Upper lobe of left lung (tissue), 6 donors: ENCODE measurements at places on chromosomes 3 and 15. TPM values are rescaled to one million over a fixed set of nuclear protein-coding genes. Genes with fewer than 3 reads are reported as not detected.
A peak's percentile ranks its signal among the peaks of the same experiment; 100 is the strongest.

DNA sequence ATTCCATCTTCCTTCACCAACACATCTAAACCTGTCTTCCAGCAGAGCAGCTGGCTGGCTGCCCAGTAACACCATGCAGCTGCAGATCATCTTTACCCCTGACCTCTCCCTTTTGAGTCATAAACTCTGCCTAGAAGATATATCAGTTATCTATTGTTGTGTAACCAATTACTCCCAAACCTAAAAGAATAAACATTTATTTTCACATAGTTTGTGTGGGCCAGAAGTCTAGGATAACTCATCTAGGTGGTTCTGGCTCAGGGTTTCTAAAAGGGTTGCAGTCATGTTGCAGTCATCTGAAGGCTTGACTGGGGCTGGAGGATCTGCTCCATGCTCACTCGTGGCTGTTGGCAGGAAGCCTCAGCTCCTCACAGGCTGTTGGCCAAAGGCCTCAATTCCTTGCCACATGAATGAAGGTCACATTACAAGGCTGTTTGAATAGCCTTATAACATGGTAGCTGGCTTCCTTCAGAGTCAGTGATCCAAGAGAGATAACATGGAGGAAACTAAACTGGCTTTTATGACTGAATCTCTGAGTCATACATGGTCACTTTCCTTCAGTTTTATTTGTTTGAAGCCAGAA lies 92.8 kb downstream of the GOLIM4 start:
- no peak for DNase-seq
- no peak overlapping the region for H3K4me3 ChIP-seq
- no peaks in the 10 kb centered on the region for H3K36me3 ChIP-seq
- no peaks in the 10 kb centered on the region for H3K27me3 ChIP-seq

DNA sequence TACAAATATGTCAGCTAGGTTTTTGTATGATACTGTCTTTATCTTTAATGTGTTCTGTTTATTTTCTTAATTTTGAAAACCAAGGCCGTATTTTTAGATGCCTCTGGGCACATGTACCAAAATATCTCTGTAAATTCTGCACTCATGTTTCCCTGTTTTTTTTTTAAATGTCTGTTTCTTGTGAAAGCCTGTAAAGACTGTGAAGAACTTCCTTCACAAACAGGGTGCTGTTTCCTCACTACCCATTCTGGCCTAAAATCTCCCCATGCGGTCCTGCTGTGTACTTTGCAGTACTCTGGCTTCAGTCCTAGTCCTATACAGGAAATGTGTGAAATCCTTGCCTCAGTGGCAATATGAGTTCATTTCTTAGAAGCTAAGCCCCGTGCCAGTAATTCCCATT lies 133.4 kb upstream of the ZBTB20 start:
- H3K4me3 ChIP-seq = no peak overlapping the region
- no peaks in the 10 kb centered on the region for H3K36me3 ChIP-seq
- no peak overlapping the region for H3K27ac ChIP-seq

GRCh38 chr15:69131362-69132220 lies 28.8 kb upstream of the GLCE start:
- H3K4me3 ChIP-seq = no peak overlapping the region
- H3K27me3 ChIP-seq = no peaks in the 10 kb centered on the region
- H3K27ac ChIP-seq = peak overlapping the region; percentile 34
- peaks cover 28% of the 10 kb centered on the region for H3K4me1 ChIP-seq
- peak; percentile 53 for DNase-seq

GRCh38 chr3:140903196-140903595 lies 38.4 kb upstream of the SLC25A36 start:
- no peak for DNase-seq
- H3K36me3 ChIP-seq = no peaks in the 10 kb centered on the region
- peaks cover 3% of the 10 kb centered on the region for H3K4me1 ChIP-seq
- no peaks in the 10 kb centered on the region for H3K27me3 ChIP-seq
- H3K27ac ChIP-seq = no peak overlapping the region

GRCh38 chr15:86837294-86838061 lies 757.8 kb downstream of the AGBL1 start:
- H3K27me3 ChIP-seq = no peaks in the 10 kb centered on the region
- no peak for DNase-seq
- H3K4me3 ChIP-seq = no peak overlapping the region
- no peak overlapping the region for H3K27ac ChIP-seq

The CNTN4 gene
- total RNA-seq = 13.5 TPM

The C3orf49 gene
- not detected for total RNA-seq

GRCh38 chr3:161070252-161070930 lies 34.8 kb downstream of the B3GALNT1 start:
- H3K27me3 ChIP-seq = no peaks in the 10 kb centered on the region
- no peaks in the 10 kb centered on the region for H3K36me3 ChIP-seq
- H3K4me1 ChIP-seq = peaks cover 18% of the 10 kb centered on the region
- H3K27ac ChIP-seq = peak overlapping the region; percentile 58

DNA sequence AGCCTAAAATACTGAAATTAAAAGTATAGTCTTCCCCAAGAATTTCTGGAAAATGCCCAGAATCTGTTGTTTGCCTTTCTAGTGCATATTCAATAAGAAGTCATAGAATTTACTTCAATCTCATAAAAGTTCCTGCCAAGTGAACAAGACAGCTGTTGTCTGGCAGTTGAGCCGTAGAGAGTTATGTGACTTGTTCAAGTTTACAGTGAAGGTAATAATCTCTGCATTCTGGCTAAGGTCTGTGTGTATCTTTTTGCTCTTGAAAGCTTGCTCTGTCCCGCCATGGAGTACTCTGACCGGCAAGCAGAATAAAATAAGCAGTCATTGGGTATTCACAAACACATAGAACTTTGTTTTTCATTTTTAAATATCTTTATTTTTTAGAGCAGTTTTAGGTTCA lies 77.8 kb downstream of the GHSR start:
- no peak for DNase-seq
- no peak overlapping the region for H3K4me3 ChIP-seq
- no peak overlapping the region for H3K27ac ChIP-seq
- H3K4me1 ChIP-seq = no peaks in the 10 kb centered on the region
- no peaks in the 10 kb centered on the region for H3K27me3 ChIP-seq

The B3GALNT1 gene
- 24.7 TPM for total RNA-seq

The UBAP1L gene
- 3.3 TPM for total RNA-seq

DNA sequence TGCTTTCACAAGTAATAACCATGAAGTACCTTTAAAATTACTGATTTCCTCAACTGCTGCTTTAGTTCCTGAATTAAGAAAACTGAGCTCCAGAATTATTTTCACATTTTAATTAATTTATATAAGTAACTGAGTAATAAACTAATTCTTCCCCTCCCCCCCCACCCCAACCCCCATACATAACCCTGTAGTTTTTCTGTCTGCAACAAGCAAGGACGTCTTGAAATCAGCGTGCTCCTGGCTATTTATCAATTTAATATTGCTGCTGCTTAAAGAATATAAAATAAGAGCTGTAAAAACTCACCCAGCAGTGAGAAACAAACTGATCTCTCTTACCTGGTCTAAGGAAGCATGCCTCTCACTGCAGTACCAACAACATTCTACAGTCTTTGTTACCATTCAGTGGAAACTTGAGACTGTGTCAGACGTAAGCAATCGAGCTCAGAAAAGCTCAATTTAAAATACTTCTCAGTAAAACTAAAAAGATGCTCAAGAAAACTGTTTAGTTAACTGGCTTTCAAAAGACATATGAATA lies 121.0 kb downstream of the TFDP2 start:
- H3K27ac ChIP-seq = no peak overlapping the region
- DNase-seq = no peak
- H3K36me3 ChIP-seq = no peaks in the 10 kb centered on the region
- H3K4me1 ChIP-seq = peaks cover 24% of the 10 kb centered on the region
- no peaks in the 10 kb centered on the region for H3K27me3 ChIP-seq
- peak overlapping the region; percentile 38 for H3K4me3 ChIP-seq

The PRR23A gene
- total RNA-seq = not detected

DNA sequence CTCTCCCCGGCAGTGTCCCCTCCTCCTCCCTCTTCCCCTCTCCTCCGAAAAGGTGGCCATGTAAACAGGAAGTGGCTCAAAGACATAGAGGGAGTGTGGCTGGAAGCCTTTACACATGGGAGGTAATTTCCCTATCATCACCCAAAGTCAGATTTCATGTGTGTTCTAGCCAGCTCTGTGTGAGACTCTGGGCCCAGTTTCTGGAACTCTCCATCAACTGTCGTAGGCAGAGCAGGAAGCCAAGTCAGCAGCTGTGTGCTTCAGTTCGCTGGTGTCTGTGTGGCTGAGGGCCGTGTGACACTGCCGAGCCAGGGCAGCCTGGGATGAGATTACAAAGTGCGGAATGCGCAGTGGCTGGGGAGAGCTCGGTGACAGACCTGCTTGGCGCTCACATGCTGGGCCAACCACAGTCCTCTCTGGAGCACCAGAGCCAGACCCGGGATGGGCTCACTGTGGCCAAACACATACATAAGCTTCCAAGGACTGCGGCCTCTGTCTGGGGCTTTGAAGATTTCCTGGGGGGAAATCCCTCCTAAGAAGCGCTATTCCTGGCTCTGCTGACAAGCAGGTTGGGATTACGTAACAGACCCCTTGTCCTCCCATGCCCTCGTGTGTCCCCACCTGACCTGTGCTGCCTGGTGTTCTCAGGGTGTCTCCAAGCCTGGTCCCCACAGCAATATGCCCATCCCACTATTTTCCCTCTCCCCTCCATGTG lies 50.7 kb downstream of the UMPS start:
- no peaks in the 10 kb centered on the region for H3K27me3 ChIP-seq
- no peak overlapping the region for H3K4me3 ChIP-seq
- peak overlapping the region; percentile 56 for H3K27ac ChIP-seq
- no peaks in the 10 kb centered on the region for H3K36me3 ChIP-seq
- DNase-seq = no peak
- peaks cover 22% of the 10 kb centered on the region for H3K4me1 ChIP-seq

The DBR1 gene
- 20.5 TPM for total RNA-seq

GRCh38 chr3:188798556-188799145 lies 373.1 kb upstream of the TPRG1 start:
- no peak overlapping the region for H3K4me3 ChIP-seq
- no peak overlapping the region for H3K27ac ChIP-seq
- no peaks in the 10 kb centered on the region for H3K36me3 ChIP-seq
- H3K27me3 ChIP-seq = no peaks in the 10 kb centered on the region

DNA sequence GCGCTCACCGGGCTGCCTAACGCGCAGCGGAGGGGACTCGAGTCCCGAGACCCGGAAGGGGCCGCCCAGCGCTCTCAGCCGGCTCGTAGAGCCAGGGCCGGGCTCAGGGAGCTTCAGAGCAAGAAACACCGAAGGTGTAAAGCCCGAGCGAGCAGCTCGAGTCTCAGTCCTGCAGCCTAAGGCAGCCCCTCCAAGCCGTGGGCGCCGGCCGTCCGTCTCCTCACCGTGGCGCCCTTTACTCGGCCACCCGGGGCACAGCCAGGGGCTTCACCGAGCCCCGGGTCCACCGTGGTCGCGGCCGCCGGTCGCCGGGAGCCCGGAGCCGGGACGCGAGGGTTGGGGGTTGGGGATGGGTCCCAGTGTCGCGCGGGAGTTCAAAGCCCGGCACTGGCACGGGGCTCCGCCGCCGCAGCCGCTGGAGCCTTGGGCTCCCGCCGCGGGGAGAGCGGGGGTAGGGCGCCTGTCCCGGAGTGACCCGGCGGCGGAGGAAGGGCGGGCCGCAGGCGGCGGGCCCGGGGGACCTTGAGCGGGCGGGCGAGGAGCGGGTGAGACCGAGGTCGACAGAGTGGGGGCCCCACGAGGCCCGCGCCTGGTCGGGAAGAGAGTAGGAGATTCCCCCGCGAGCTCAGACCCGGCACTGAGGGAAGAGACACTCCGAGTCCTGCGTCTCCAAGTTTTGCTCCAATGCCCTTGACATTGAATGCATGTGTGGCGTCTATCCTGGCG lies 26.9 kb upstream of the THRB start:
- peaks cover 10% of the 10 kb centered on the region for H3K4me1 ChIP-seq
- no peaks in the 10 kb centered on the region for H3K36me3 ChIP-seq
- peak overlapping the region; percentile 83 for H3K27ac ChIP-seq

GRCh38 chr15:49649987-49650386 lies 29.1 kb downstream of the DTWD1 start:
- H3K36me3 ChIP-seq = no peaks in the 10 kb centered on the region
- no peak overlapping the region for H3K4me3 ChIP-seq
- no peaks in the 10 kb centered on the region for H3K27me3 ChIP-seq
